ENCODE measurements at places on chromosomes 2 and 18.

GRCh38 chr2:174035117-174035635 lies 70.0 kb upstream of the SP3 start:
- DNase-seq: no peak

DNA sequence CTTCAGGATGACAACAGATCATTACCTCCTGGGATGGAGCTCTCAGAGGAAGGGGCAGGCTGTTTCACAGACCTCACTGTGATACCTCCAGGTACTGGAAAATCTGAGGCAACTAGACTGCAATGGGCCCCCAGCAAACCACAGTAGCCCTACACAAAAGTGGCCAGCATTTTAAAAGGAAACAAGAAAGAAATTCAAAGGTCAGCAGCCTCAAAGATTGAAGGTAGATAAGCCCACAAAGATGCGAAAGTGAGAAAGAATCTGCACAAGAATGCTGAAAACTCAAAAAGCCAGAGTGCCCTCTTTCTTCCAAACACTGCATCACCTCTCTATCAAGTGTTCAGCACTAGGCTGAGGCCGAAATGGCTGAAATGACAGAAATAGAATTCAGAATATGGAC lies 499.5 kb upstream of the CHAC2 start:
- DNase-seq: peak; percentile 1

DNA sequence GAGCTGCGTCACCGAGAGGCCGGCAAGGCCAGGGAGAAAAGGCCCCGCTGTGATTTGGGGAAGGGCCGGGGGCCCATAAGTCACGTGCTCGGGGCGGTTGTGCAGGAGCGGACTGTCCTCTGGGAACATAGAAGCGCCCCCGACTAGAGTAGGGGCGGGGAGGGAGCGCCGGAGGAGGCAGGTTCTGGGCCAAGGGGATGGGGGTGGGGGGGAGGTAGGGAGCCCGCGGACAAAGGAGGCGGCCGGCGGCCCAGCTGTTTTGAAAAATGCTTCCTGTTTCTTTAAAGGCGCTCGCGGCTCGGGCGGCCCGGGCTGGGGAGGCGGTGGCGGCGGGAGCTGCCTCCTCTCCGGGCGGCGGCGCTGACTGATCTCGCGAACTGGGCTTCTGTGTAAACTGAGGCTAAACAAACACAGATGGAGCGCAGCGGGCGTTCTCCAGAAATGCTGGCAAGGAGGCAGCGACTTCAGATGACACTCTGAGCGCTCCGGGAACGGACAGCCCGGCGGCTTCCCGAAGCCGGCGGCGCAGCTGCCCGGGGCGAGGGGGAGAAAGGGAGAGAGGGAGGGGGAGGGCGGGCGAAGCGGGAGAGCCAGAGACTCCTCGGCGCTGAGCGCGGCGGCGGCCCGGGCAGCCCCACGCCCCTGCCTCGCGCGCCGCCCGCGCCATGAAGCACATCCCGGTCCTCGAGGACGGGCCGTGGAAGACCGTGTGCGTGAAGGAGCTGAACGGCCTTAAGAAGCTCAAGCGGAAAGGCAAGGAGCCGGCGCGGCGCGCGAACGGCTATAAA lies at the start of gene ATOH8:
TSS of gene ATOH8 (plus strand) at position 467 of the 788 bp plus-strand sequence. CDS start at position 666, 199 bp downstream.
- DNase-seq: peak; percentile 3

- no peak for DNase-seq
Observed at GRCh38 chr2:198452327-198452726, 647.9 kb downstream of the PLCL1 start.

DNA sequence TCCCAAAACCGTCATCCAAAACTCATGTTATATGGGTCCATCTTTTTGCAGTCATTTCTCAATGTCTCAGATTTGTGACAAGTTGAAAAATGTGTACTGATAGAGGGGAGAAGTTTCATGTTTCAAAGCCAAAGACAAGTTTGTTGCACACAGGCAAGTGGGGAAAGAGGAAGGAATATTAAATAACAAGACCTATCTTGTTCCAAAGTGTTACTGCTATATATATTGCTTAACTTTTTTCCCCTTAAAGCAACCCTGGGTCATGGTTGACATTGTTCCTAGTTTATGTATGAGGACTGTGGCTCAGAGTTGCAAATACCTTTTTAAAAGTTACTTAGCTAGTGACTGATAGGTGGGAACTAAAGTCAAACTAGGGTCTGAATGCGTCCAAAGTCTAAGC lies 1.7 kb downstream of the ITGA4 start:
- DNase-seq: no peak

- no peak for DNase-seq
Observed at GRCh38 chr18:10543277-10543676, 17.4 kb downstream of the NAPG start.

DNA sequence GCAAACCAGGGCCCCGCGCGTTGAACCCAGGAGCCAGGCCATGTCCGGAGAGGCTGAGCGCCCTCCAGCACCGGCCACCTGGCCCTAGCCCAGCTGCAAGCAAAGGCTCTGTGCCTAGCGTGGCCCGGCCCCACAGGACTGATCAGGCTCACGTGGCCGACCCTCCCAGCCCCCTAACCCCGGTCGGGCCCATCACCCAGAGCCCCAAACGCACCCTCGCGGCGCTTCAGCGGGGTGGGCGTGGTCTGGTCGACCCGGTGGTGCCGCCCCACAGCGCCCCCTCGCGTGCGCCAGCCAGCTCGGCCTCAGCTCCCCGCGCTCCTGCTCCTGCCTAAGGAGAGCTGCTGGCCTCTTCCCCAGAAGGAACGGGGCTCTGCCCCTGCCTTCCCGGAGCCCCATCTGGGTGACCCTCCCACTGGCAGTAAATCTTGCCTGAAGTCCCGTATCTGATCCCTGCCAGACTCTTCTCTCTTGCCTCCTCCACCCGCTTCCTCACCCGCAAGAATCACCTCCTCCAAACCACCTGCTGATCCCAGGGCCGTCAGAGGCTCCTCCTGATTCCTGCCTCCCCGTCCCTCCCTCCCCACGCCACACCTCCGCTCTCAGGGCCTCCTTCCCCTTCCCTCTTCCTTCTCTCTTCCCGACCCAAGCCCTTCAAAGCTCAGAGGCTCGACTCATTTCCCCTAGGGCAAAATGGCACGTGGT lies 12.3 kb upstream of the TEX51 start:
- DNase-seq: peak; percentile 61

DNA sequence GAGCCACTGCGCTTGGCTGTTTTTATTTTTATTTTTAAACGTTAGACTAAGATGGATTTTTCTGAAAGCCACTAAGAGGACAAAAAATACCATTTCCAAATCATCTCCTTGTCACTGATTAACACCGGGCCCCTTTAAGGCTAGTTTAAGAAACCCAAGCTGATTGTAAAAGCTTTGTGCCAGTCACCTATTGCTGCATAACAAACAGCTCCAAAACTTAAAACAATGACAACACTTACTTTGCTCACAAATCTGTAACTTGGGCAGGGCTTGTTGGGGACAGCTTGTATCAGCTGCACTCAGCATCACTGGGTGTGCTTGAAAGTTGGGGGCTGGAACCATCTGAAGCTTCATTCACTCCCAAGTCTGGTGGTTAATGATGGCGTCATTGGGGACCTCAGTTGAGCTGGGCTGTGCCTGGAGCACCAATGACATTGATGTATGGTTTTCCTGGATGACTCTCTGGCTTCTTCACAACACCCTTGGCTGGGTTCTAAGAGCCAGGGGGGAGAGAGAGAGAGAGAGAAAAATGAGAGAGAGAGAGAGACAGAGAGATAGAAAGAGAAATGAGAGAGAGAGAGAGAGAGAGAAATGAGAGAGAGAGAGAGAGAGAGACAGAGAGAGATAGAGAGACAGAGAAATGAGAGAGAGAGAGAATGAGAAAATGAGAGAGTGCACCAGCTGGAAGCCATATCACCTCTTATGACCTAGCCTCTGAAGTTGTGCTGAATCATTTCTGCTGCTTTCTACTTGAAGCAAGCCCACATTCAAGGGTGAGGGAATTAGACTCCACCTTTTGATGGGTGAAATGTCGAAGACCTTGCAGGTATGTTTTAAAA lies 26.0 kb upstream of the ATG16L1 start:
- DNase-seq: no peak

DNA sequence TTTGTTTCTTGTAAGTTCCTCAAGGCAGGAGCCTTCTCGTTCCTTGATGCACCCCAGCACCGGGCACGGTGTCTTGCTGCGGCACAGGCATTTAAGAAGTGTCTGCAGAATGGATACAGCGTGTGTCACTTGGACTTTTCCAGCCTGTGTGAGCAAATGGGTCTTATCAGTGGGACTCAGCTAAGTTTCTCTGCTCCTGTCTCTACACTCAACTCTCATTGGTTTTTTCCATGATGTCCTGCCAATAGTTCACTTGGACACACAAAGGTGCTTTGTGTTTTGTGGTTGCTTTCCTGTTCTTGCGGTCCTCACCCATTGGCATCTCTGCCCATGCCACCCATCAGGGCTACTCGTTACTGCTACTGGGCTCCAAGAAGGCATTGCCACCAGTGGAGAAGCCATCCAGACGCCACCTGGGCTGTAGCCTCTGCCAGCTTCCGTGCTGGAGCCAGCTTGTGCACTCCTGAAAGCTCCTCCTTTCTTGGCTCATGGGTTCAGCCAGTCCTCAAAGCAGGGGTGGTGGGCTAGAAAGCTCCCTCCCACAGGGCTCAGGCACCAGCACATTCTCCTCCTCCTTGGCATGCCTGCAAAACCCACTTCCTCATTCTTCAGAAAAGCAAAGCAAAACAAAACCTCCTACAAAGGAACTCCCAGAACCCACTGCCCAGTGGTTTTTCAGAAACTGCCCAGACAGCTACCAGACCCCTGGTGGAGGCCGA lies 41.4 kb downstream of the IL1R2 start:
- peak; percentile 58 for DNase-seq

DNA sequence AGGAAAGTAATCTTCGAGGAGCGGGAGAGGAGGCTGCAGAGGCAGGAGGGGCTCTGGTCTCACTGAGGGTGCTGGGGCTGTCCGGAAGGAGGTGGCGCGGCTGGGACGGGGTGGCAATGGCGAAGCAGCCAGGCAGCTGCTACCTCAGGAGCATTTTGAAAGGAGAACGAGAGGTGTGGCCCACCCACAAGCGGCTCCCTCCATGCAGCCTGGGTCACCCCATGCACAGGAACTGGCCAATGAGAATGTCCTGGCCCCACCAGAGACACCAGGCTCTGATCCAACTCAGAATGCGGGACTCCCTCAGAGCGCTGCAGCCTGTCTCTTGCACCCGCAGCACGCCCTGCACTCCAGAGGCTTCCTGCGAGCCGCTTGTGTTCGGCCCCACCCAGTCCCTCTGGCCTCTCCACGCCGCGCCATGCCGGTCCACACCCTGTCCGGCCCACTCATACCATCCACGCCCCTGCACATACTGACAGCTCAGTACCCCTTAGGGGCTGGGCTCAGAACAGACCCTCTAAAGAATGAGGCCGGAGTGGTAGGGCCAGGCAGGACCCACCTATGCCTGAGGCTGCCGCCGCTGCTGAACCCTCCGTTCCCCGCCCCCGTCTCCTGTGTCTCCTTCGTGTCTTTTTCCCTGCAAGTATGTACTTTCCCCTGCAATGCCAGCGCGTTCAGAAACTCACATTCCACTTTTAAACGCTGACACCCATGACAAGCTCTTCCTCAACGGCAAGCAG lies 6.4 kb upstream of the BOK start:
- no peak for DNase-seq

DNA sequence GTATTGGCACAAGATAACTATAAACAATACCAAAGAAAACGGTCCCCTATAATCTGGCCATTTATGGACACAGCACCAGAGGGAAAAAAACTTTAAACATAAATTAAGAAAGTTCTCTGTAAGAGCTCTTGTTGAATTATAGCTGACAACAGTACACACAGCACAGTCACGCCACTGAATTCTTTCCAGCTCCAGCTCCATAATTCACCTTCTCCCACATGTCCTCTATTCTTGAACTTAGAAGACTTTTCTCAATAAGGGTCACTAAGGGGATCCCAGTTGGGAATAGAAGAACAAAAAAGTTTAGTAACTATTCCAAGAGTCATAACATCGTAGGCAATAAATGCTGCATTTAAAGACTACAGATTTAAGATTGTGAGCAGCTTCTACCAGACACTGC lies 124.6 kb upstream of the CYP1B1 start:
- DNase-seq: no peak

- DNase-seq: peak; percentile 49
Observed at GRCh38 chr2:10297959-10298531, 4.7 kb upstream of the HPCAL1 start.

GRCh38 chr2:15979051-15979758 lies 38.9 kb downstream of the MYCN start:
- DNase-seq: no peak

DNA sequence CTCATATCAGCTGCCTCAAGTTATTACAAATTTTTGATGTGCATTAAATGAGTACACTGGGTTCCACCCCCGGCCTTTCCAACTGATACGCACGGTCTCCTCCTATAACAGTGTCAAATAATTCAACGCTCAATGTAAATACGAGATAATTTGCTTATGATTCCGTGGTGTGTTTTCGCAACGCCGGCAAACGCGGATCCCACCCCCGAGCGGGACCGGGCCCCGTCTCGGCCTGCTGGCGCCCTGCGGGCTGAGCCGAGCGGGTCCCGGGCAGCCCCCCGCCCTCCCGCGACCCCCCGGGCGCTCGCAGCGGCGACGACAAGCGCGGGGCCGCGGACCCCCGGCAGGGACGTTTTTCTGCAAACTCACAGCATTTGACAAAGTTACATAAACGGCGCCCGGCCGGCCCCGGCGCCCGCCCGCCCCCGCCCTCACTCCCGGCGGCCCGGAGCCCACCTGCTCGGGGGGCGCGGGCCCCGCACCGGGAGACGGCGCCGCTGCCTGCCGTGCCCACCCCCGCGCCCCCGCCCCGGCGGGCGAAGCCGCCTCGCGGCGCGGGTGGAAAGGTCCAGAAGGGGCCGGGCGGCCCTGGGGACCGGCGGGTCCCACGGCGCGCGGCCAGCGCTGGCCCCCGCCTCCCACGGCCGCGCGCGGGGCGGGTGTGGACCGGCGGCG lies 762 bp downstream of the HDAC4 start:
- peak; percentile 17 for DNase-seq

- DNase-seq: peak; percentile 45
Observed at GRCh38 chr2:236180831-236181453, 12.8 kb upstream of the GBX2 start.

DNA sequence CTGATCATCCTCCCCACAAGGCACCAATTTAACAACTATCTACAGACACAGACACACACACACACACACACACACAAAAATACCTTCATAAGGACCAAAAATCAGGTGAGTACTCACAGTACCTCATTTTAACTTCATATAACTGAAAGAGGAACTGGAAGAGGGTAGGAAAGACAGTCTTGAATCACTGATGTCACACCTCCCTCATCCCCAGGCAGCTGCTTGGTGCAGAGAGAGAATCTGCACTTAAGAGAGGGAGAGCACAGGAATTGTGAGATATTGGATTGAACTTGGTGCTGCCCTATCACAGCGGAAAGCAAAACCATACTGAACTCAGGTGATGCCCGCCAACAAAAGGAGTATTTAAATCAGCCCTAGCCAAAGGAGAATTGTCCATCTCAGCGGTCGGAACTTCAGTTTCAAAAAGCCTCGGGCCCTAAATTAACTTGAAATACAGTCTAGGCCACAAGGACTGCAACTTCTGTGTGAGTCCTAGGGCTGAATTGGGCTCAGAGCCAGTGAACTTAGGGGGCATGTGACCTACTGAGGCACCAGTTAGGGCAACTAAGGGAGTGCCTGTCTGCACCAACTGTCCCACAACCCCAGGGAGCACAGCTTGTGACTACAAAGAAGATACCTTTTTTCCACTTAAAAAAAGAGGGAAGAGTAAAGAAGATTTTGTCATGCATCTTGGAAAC lies 211.1 kb downstream of the LRATD1 start:
- DNase-seq: no peak
